ENCODE measurements at places on chromosomes 2 and 18. TPM values are rescaled to one million over a fixed set of nuclear protein-coding genes. Genes with fewer than 3 reads are reported as not detected.

Gene UGT1A3
- not detected for total RNA-seq

Gene ERICH2
- total RNA-seq = not detected

Gene GAREM2
- total RNA-seq = 21.8 TPM

GRCh38 chr2:240286596-240286995 lies 146.1 kb upstream of the OTOS start:
- no peaks in the 10 kb centered on the region for H3K27me3 ChIP-seq
- H3K27ac ChIP-seq = no peak overlapping the region
- H3K4me1 ChIP-seq = no peaks in the 10 kb centered on the region
- no peak overlapping the region for H3K4me3 ChIP-seq

Gene ZSWIM2
- not detected for total RNA-seq

DNA sequence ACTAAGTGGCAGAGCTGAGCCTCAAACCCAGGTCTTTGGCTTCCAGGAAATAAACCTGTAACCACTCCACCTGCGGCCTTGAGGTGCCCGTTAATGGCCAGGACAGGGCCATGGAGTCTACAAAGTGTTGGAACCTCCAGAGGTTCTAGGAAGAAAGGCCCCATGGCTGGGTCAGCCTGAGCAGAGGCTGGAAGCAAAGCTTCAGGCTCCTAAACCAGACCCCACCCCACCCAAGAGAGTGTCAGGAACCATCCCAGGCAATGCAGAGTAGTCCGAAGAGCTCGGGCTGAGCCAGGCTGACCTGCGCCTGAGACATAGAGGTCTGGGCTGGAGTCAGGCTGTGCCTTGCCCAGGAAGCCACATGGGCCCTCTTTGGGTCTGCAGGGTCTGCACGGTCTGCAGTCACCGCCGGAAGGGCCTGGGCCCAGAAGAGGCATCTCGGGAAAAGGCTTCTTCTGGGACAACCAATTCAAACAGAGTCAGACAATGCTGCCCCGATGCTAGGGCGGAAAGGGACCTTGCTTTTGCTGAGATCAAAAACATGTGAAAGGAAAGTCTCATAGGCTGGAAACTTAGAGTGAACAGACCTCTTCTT lies 6.4 kb downstream of the CIB4 start:
- no peak for DNase-seq
- no peak overlapping the region for H3K27ac ChIP-seq

Gene GKN2
- not detected for total RNA-seq

DNA sequence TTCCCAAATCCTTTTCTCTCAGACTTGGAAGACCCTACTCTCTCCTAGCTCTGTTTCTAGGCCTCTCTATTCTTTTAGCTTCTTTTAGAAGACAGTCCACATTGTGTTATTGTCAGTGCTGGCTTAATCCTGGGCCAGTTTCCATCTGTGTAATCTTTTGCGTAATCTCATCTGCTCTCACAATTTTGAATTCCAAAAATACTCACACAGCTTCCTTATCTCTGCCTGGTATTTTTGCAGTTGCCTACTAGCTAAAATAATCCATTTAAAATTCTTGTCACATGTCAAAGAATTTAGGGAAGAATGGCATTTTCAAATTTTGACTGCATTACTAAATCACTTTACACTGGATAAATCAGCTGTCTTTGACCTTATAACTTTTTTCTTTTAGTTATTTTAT lies 200.6 kb upstream of the MEX3C start:
- H3K27ac ChIP-seq = no peak overlapping the region
- H3K36me3 ChIP-seq = no peaks in the 10 kb centered on the region
- no peak overlapping the region for H3K4me3 ChIP-seq
- no peak for DNase-seq

- peak overlapping the region; percentile 52 for H3K27ac ChIP-seq
- H3K36me3 ChIP-seq = peaks cover 8% of the 10 kb centered on the region
- H3K27me3 ChIP-seq = no peaks in the 10 kb centered on the region
- DNase-seq = no peak
- H3K4me3 ChIP-seq = no peak overlapping the region
Measured at GRCh38 chr2:107325981-107326786, 440.2 kb upstream of the ST6GAL2 start.

DNA sequence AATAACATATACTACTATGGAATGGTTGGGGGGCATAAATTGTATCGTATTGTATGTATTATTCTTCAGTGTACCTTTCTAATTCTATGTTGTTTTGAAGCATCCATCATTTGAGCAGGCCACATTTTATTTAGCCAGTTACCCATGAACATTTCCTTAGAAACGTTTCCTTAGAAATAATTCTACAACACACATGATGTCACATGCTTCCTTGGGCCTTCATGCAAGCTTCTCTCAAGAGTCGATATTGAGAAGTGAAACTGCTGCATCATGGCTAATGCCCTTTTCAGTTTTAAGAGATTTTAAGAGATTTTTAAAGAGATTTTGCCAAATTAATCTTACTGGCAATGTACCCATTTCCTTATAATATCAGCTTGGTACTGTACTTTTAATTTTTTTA lies 63.9 kb downstream of the ALPK2 start:
- H3K27me3 ChIP-seq = no peaks in the 10 kb centered on the region
- peaks cover under 1% of the 10 kb centered on the region for H3K4me1 ChIP-seq
- DNase-seq = no peak
- no peak overlapping the region for H3K4me3 ChIP-seq
- no peak overlapping the region for H3K27ac ChIP-seq

DNA sequence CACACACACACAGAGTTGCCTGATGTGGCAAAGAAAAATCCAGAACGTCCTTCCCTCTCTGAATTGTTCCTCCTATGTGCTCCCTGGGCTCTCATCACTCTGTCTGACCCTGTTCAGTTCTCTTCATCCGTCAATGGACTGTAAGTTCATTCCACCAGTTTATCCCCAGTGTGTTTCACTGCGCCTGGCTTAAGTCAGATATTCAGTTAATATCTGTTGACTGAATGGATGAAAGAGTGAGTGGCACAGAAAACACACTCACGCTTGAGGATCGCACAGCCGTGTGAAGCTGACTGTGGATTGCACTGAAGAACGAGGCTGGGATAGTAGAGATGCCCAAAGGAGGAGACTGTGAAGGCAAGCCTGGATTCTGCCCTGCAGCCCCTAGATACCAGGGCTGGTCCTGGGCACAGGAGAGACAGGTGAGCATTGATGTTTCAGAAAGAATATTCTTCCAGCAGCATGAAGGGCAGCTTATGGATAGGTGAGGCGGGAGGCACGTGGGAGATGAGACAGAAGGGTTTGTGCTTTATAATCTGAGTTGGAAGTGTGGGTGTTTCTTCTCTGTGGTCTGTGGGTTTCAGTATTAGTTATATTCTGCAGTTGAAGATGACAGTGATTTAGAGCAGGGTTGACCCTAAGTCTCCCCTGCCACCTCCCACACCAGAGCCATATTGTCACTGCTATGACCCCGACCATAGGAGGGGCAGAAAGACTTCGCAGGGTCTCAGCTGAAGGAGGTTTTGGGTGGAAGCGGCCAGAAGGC lies 129.9 kb downstream of the SOCS6 start:
- H3K36me3 ChIP-seq = no peaks in the 10 kb centered on the region
- no peak overlapping the region for H3K27ac ChIP-seq
- no peak overlapping the region for H3K4me3 ChIP-seq
- H3K27me3 ChIP-seq = no peaks in the 10 kb centered on the region

- H3K36me3 ChIP-seq = no peaks in the 10 kb centered on the region
- peaks cover 14% of the 10 kb centered on the region for H3K4me1 ChIP-seq
- H3K27ac ChIP-seq = no peak overlapping the region
- H3K27me3 ChIP-seq = no peaks in the 10 kb centered on the region
Measured at GRCh38 chr2:127225186-127225960, 5.3 kb upstream of the CYP27C1 start.

- peak overlapping the region; percentile 81 for H3K27ac ChIP-seq
- no peak overlapping the region for H3K4me3 ChIP-seq
- H3K27me3 ChIP-seq = peaks cover 2% of the 10 kb centered on the region
- no peaks in the 10 kb centered on the region for H3K36me3 ChIP-seq
Measured at GRCh38 chr2:207254591-207255464, 89.1 kb upstream of the KLF7 start.

DNA sequence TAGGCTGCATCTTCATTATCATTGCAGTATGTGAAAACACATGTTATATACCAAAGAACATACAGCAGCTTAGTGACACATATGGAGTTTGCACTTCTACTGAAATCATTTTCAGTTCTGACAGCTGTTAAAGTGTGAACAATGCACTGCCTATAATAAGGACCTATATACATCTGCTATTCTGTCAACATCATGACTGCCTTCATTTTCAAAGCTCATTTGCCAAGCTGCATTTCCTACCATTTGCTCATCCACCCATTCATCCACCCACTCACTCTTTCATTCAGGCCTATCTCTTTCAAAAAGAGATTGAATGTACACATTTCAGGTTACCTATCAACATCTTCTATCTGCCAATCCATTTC lies 81.7 kb upstream of the STK17B start:
- H3K4me1 ChIP-seq = no peaks in the 10 kb centered on the region
- DNase-seq = no peak
- H3K27me3 ChIP-seq = no peaks in the 10 kb centered on the region
- no peak overlapping the region for H3K27ac ChIP-seq

GRCh38 chr2:74199275-74199701 lies 873 bp downstream of the MTHFD2 start:
- peak overlapping the region; percentile 95 for H3K4me3 ChIP-seq
- no peaks in the 10 kb centered on the region for H3K27me3 ChIP-seq
- no peak for DNase-seq
- H3K36me3 ChIP-seq = no peaks in the 10 kb centered on the region
- peak overlapping the region; percentile 99 for H3K27ac ChIP-seq
- H3K4me1 ChIP-seq = peaks cover 37% of the 10 kb centered on the region

GRCh38 chr2:3580449-3580848 lies 5.4 kb downstream of the RPS7 start:
- H3K27ac ChIP-seq = no peak overlapping the region
- peaks cover 43% of the 10 kb centered on the region for H3K4me1 ChIP-seq
- H3K27me3 ChIP-seq = no peaks in the 10 kb centered on the region
- H3K36me3 ChIP-seq = peaks cover 44% of the 10 kb centered on the region

Gene AQP12B
- not detected for total RNA-seq

DNA sequence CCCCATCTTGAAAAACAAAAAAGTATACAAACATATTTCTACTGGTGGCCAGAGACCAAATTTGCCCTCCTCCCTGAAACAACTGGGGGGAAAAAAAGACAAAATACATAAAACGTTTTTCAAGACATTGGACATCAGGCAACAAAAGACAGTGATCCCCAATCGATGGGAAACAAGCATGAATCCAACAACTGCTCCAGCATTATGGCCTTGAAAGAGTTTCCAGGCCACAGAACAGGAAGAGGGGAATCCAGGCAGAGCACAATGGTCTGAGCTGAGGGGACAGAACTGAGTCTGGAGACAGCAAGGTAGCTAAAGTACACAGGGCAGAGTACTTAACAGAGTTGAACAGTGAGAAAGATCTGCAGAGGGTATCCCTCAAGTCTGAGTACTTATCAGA lies 4.4 kb downstream of the CCDC88A start:
- H3K4me3 ChIP-seq = peak overlapping the region; percentile 66
- peaks cover 2% of the 10 kb centered on the region for H3K36me3 ChIP-seq
- peaks cover 38% of the 10 kb centered on the region for H3K4me1 ChIP-seq
- peak overlapping the region; percentile 51 for H3K27ac ChIP-seq

DNA sequence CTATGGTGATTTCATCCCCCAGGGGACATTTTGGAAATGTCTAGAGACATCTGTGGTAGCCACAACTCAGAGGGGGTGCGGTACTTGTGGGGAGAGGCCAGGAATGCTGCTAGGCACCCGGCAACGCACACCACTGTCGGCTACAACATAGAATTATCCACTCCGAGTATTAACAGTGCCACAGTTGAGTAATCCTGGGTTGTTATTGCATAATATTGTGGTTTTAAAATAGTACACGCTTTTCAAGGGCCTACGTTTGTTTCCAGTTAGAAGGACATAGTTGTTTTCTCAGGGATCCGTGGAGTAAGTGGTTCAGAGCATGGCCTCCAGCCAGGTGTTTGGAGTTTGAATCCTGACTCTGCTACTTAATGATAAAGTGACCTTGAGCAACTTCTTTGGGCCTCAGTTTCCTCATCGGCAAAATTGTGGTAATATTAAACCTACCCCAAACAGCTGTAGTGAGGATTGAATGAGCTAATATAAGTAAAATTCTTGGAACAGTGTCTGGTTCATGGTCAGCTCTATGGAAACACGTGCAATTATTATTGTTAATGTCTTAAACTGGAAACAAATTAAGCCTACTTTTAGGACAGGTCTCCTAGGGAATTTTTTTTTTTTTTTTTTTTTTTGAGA lies 24.5 kb downstream of the CYP27A1 start:
- no peak overlapping the region for H3K27ac ChIP-seq
- H3K27me3 ChIP-seq = no peaks in the 10 kb centered on the region
- no peak for DNase-seq

GRCh38 chr2:235413064-235413463 lies 80.8 kb upstream of the AGAP1 start:
- H3K27me3 ChIP-seq = no peaks in the 10 kb centered on the region
- H3K36me3 ChIP-seq = no peaks in the 10 kb centered on the region
- no peak for DNase-seq
- no peak overlapping the region for H3K27ac ChIP-seq
- H3K4me1 ChIP-seq = peaks cover 23% of the 10 kb centered on the region
- no peak overlapping the region for H3K4me3 ChIP-seq

Gene KCNJ13
- not detected for total RNA-seq

Gene DOCK10
- total RNA-seq = 29.7 TPM

DNA sequence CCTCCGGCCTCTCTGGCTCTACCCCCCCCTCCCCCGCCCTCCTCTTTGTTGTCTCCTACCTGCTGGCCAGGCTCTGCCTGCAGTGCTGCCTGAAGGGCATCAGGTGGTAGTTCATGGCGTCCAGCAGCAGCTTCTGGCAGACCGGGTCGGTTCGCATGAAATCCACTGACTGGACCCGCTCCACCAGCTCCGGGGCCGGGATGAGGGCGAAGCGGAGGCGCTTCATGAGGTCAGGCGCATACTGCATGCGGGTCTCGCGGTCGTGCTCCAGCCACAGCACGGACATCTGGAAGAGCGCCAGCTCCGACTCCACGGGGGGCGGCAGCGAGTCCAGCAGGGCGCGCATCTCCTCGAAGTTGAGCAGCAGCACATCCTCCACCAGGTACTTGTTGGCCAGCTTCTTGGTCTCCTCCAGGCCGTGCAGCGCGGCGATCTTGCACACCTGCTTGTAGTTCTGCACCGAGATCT lies 3.2 kb downstream of the KLHL14 start:
- DNase-seq = peak; percentile 29
- peak overlapping the region; percentile 62 for H3K27ac ChIP-seq
- H3K36me3 ChIP-seq = no peaks in the 10 kb centered on the region
- H3K4me1 ChIP-seq = peaks cover 31% of the 10 kb centered on the region
- peak overlapping the region; percentile 83 for H3K4me3 ChIP-seq
- peaks cover 74% of the 10 kb centered on the region for H3K27me3 ChIP-seq

Gene REG1A
- not detected for total RNA-seq
